ENCODE measurements at places on chromosomes 3 and 15. TPM values are rescaled to one million over a fixed set of nuclear protein-coding genes. Genes with fewer than 3 reads are reported as not detected.

The DUOX2 gene
- under 0.01 TPM for total RNA-seq

The POU1F1 gene
- not detected for total RNA-seq

The PAK6 gene
- total RNA-seq: not detected

The TMEM40 gene
- total RNA-seq: not detected

The SLC15A2 gene
- 0.13 TPM for total RNA-seq

The CD86 gene
- not detected for total RNA-seq

The ALDH1A2 gene
- 13.7 TPM for total RNA-seq

The GOLGA6L1 gene
- total RNA-seq: not detected

The MAGEL2 gene
- 0.13 TPM for total RNA-seq

The SPINT1 gene
- total RNA-seq: 0.26 TPM

The TERC gene
- 119 TPM for total RNA-seq

The ZCWPW2 gene
- 0.91 TPM for total RNA-seq

The C2CD4A gene
- 0.26 TPM for total RNA-seq

The HMCES gene
- 12.0 TPM for total RNA-seq

The PARP3 gene
- total RNA-seq: 51.9 TPM

The DHX30 gene
- 43.0 TPM for total RNA-seq

The HPS3 gene
- total RNA-seq: 50.6 TPM

The DPPA2 gene
- not detected for total RNA-seq

The CADPS gene
- not detected for total RNA-seq
